ENCODE measurements at places on chromosomes 4 and X. TPM values are rescaled to one million over a fixed set of nuclear protein-coding genes. Genes with fewer than 3 reads are reported as not detected.

Gene FAM114A1
- total RNA-seq: 0.83 TPM

Gene BCLAF3
- 6.2 TPM for total RNA-seq

Gene MTMR1
- 38.9 TPM for total RNA-seq

Gene ARMCX4
- 18.1 TPM for total RNA-seq

Gene MAGEA1
- not detected for total RNA-seq

Gene MAGEB17
- total RNA-seq: not detected

Gene CXCL1
- not detected for total RNA-seq

Gene SRPX
- not detected for total RNA-seq

Gene ATP5ME
- 123 TPM for total RNA-seq

DNA sequence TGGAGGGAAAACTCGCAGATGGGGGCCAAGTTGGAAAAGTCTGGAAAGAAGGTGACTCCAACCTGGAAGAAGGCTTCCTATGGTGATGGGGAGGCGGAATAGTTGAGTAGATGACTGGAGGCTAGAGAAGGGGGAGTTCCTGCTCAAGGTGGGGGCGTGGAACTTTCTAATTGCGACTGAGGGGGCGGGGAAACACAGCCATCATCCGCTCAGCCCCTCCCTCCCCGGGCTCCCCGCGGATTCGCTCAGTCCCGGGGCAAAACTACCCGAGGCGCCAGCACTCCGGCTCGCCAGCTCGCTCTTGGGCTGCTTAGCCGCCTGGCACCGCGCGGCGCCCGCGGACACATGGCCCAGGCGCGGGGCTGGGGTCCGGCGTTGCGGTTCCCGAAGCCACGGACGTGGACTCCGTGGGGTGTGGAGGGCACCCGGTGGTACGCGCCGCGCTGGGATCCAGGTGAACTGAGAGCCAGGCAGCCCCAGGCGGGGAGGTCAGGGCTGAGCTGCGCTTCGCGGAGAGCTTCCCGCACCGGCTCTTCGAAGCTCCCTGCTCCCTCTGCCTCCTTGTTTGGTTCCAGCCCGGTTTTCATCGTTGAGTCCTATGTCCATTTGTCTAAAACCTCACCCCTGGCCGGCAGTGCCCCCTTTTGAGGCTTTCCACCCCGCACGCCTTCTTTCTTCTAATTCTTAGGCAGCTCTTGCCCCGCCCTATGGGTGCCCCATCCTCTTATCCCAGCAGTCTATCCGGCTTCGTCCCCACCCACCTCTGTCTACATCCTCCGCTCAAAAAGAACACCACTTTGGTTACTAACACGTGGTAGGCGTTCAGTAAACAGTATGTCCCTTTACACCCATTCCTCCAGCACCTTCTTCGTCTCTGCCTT lies 38.9 kb downstream of the STARD8 start:
- no peak for DNase-seq

- DNase-seq: no peak
Observed at GRCh38 chr4:142064181-142064580, 427.8 kb downstream of the IL15 start.

- DNase-seq: no peak
Observed at GRCh38 chr4:30821275-30821674, 101.1 kb downstream of the PCDH7 start.

GRCh38 chrX:8083286-8083685 lies 87.8 kb downstream of the VCX2 start:
- no peak for DNase-seq

- no peak for DNase-seq
Observed at GRCh38 chrX:27996132-27996531, 14.9 kb upstream of the DCAF8L1 start.

DNA sequence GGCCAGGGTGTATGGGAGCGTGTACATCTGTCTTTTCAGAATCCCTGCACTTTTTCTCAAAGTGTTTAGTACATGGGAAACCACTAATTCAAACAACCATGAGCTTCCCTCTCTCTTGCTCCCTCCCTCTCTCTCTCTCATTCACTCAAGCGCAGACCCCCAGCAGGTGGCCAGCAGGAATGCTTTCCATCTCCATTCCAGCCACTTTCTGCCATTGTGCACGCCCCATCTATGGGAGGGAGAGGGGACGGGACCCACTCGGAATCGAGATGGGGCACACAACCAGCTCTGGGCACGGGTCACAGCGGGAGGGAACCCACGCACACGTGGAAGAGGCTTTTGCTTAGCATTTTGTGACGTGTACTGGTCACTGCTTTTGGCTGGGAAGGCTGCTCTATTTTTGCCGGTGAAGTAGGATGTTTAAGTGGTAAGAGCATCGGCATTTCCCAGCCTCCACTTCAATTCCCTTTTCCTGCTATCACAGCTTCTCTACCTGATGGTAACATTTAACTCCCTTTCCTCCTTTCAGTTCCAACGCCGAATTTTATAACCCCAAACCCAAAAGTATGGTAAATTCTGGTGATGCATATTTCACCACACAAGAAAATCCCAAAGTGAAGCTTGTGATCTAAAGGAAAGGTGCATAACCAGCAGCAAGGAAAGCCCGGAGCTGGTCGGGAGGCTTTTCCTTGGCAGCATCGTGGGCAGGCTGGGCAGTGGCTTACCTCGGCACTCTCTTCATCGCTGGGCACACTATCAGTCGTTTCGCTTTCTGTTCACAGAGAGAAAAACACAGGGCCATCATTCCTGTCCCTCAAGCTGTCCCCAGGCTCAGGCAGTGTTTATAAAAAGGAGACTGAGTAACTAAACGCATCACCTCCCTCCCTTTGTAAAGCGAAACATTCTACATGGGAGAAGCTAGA lies 84.1 kb downstream of the IRF2 start:
- no peak for DNase-seq

DNA sequence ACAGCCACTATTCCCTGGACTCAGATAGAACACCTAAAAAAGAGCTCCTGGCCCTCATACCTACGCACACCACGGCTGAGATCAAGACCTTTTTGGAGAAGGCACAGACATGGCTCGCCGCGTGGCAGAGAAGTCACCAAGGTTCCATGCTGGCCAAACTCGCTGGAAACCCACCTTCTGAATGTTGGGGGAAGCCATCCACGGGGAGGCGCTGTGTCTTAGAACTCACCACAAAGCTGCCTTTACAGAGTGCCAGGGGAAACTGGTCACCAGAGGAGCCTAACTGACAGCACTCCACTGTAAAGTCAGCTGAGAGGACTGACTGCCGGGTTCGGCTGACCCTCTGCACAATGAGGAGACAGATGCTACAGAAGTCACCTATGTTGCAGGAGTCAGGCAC lies 97.9 kb downstream of the NEUROG2 start:
- DNase-seq: no peak

DNA sequence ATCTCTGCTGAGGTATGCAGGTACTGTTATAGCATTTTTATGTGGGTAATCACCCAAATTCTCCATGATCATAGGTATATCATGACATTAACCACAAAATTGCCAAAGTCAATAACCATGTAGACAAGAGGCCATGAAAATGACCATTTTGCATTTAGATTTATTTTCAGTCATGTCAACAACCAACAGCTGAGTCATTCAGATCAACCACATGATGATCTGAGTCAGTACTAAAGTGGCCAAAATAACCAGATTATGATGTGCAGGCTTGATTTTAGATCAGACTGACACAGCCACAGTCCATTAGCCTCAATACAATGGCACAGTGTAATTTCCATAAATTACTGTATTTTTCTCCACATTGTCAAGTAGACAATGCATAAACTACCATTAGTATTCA lies 240.5 kb downstream of the GRIA3 start:
- DNase-seq: no peak

DNA sequence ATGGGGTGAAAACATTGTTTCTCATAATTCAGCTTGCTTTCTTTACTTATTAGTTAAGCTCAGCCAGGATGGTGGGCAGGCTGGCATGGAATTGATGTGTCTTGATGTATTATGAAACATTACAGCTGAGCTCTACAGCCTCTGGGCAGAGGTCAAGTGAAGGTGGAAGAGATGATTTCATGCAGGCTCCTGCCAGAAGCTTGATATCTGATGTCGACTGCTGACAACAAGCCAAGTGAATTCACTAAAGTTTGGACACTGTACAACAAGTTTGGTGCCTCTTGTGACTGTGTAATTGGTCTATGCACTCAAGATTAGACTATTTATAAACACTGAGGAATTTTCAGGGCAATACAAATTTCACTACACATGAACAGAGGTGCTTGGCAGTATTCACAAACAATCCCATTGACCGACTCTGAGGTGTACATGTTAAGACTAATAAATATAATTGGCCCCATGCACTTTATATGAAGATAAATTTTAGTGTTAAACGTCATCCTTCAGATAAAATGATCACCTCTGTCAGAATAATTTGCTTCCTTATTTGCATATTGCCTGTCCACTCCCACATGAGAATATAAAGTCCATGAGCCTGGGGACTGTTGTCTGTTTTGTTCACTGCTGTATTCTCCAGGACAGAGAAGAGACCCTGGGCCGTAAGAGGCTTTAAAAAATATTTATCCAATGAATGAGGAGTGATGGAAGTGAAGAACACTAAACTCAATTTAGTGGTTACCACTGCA lies 612.2 kb downstream of the IQCM start:
- no peak for DNase-seq

- DNase-seq: no peak
Observed at GRCh38 chr4:102390438-102390837, 45.2 kb upstream of the SLC39A8 start.

GRCh38 chr4:124483048-124483906 lies 229.3 kb downstream of the ANKRD50 start:
- DNase-seq: no peak

- no peak for DNase-seq
Observed at GRCh38 chr4:5337731-5338130, 286.5 kb downstream of the STK32B start.

All from naive thymus-derived CD4-positive, alpha-beta T cell (primary cell).